Tibial artery (tissue), 4 donors: ENCODE measurements at places on chromosomes 3 and 15.

DNA sequence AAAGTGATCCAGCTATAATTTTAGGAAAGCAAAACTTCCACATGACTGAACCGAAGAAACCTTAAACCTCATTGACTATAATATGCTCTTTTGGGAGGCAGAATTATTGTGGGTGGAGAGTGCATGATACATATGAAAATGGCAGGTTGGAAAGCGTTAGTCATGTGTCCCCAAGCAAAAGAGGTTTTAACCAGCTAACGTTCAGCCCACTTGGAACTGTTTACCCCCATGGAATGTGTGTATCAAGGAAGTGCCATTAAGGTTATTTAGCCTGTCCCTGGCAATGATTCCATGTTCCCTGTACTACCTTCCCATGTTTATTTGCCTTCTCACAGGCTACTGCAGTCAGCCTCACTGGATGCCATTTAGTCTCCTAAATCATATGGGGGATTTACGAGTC, 44.1 kb upstream of the LRRC58 start:
- no peaks in the 10 kb centered on the region for H3K4me1 ChIP-seq
- DNase-seq = no peak
- no peak overlapping the region for H3K4me3 ChIP-seq
- no peaks in the 10 kb centered on the region for H3K27me3 ChIP-seq

GRCh38 chr15:71136159-71136783, 21.0 kb downstream of the THSD4 start:
- no peak for DNase-seq
- no peaks in the 10 kb centered on the region for H3K27me3 ChIP-seq
- no peak overlapping the region for H3K27ac ChIP-seq
- no peaks in the 10 kb centered on the region for H3K36me3 ChIP-seq
- peaks cover 24% of the 10 kb centered on the region for H3K4me1 ChIP-seq

DNA sequence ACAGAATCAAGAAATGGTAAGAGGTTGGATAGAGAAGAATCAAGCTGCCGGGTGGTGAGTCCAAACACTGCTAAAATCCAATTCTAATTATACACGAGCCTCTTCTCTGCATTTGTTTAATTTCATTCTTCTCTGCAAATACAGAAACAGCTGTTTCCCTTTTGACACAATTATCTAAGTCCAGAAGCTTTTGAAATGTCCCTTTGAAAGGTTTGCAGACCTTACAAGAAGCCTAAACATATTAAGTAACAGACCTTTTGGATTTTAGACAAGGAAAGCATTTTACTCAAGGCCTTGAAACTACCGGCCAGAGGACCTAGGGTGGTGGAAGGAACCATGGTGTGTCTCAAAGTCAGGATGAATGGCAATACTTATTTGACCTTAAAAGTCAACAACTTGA, 403.8 kb upstream of the ADAMTS9 start:
- DNase-seq = no peak
- H3K4me1 ChIP-seq = no peaks in the 10 kb centered on the region
- H3K27me3 ChIP-seq = no peaks in the 10 kb centered on the region
- no peak overlapping the region for H3K4me3 ChIP-seq
- no peak overlapping the region for H3K27ac ChIP-seq
- no peaks in the 10 kb centered on the region for H3K36me3 ChIP-seq

DNA sequence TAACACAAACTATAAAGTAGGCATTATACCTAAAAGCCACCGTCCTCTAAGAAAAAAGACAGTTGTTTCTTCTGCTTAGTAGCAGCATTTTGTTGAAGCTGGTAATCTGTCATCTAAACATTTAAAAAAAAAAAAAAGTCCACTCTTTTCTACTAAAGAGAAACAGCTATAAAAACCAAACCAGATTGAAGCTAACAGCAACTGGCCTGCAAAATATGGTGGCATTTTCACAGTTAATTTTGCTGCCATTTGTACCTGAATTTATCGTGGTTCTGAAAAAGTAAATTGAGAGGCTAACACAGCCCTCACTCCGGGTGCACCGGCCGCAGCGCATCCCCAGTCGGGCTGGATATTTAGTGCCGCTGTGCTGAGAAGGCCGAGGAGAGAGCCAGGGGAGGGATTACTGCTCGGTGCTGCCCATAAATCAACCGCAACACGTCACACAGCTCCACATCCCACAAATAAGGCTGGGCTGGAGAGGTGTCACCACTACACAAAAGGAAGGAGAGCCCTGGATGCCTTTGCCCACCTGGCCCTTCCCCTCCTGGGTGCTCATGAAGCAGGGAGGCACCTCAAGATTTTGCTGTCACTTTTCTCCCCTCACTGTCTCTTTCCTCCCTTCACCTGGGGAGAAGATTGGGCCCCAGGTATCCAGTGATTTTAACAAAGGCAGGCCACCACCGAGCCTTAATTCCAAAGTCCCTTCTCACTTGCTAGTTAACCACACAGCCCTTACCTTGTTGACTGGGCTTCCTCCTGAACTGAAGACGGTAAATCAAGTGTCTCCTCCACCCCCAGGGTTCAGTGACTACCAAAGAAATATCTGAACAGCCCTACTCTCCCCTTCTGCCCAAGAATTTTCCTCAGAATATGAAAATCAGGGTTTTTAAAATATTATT, 44.4 kb downstream of the MECOM start:
- no peaks in the 10 kb centered on the region for H3K27me3 ChIP-seq
- no peaks in the 10 kb centered on the region for H3K4me1 ChIP-seq
- no peaks in the 10 kb centered on the region for H3K36me3 ChIP-seq
- DNase-seq = no peak
- no peak overlapping the region for H3K27ac ChIP-seq

GRCh38 chr3:72306800-72307341, 521.9 kb upstream of the PROK2 start:
- H3K27ac ChIP-seq = no peak overlapping the region
- no peaks in the 10 kb centered on the region for H3K27me3 ChIP-seq
- H3K4me3 ChIP-seq = no peak overlapping the region
- H3K36me3 ChIP-seq = no peaks in the 10 kb centered on the region
- no peaks in the 10 kb centered on the region for H3K4me1 ChIP-seq

GRCh38 chr15:80611543-80612080, 83.5 kb upstream of the ABHD17C start:
- no peak overlapping the region for H3K4me3 ChIP-seq
- no peak overlapping the region for H3K27ac ChIP-seq
- no peaks in the 10 kb centered on the region for H3K36me3 ChIP-seq
- DNase-seq = no peak

- no peaks in the 10 kb centered on the region for H3K36me3 ChIP-seq
- no peak overlapping the region for H3K27ac ChIP-seq
These were observed 844.9 kb upstream of the ALCAM start for GRCh38 chr3:104521606-104522336.

DNA sequence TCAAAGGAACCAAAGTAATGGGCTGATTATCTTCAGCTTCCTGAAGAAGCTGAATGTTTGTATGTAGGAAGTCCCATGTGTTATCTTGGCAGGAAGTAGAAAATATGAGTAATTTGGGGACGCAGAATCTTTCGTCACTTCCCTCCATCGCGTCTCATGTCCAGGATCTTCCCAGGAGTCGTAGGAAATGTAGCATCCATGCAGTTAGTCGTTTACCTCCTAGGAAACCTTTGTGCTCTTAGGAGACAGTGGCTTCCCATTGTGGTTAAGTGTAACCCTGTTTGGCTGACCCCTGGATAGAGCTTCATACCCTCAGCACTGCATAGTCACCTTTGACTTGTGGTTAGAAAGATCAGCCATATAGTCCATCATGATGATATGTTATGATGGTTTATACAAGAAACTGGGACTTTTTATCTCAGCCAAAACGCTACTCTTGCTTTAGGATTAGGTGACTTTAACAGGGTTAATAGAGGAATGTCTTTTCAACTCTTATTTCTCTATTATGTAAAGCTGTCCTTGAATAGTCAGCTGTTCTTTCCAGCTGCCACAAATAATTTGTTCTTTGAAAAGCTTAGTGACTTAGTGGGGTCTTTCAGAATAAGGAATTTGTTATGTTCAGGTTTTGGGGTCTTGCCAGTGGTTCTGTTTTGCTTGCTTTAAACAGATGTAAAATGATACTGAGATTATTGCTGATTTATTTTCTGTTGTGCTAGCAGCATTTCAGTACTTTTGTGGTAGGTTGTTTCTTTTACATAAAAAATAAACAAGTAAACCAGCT, 92.2 kb downstream of the KLHL25 start:
- peaks cover 29% of the 10 kb centered on the region for H3K4me1 ChIP-seq
- no peaks in the 10 kb centered on the region for H3K27me3 ChIP-seq
- DNase-seq = no peak
- H3K36me3 ChIP-seq = no peaks in the 10 kb centered on the region

DNA sequence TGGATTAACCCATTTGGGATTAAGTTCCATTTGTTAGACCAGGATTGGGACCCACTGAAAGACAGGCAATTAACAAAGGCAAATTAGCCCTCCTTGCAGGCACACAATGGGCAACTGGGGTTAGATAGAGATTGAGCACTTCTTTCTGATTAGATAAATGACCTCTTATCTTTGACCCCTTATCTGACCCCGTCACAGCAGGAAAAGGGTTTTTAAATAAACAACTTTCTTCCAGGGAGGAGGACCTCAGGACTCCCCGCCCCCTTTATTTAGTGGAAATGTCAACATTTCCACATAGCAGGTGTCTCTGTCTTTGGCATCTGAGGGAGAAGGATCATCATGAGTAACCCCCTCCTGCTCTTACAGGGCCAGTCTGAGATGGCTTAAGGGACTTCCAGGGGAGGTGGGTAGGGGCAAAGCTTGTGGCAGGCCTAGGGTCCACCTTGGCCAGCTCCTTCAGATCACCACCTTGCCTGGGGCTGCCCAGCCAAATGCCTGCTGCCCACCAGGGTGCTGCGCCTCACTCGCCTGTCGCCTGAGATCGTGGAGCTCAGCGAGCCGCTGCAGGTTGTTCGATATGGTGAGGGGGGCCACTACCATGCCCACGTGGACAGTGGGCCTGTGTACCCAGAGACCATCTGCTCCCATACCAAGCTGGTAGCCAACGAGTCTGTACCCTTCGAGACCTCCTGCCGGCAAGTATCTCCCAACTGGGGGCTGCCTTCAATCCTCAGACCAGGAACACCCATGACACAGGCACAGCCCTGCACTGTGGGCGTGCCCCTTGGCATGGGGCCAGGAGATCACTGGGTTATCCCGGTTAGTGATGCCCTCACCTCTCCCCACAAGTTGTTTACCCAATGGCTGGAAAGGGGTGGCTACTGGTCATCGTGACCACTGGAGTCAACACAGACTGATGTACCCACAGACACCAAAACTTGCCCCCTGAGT, 2.6 kb upstream of the WDR6 start:
- H3K4me3 ChIP-seq = no peak overlapping the region
- H3K27ac ChIP-seq = no peak overlapping the region
- DNase-seq = no peak

DNA sequence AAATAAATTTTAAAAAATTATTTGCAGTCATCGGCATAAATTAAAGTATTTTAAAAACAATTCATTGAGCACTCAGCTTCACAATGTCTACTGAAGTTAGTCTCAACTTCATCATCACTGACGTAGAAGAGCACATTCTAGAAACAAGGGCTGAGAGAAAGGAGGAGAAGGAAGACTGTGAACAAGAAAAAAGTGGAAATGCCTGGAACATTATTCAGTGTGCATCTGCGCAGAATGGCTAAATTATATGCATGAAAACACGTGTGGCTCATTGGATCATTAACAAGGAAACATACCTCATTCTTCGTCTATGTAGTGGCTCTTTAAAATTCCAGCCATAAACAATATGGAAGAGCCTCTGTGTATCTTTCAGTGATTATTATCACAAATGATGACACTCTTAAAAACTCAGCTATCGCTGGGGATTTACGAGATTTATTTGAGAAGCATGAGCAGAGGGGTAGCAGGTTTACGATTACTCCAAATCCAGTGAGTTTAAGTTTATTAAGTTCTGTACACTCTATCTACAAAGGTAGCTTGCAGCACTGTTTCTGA, 404.2 kb upstream of the CDIN1 start:
- peak overlapping the region; percentile 51 for H3K27ac ChIP-seq
- H3K27me3 ChIP-seq = no peaks in the 10 kb centered on the region
- peaks cover 9% of the 10 kb centered on the region for H3K4me1 ChIP-seq

- no peak for DNase-seq
- no peak overlapping the region for H3K27ac ChIP-seq
- peaks cover 20% of the 10 kb centered on the region for H3K4me1 ChIP-seq
- no peaks in the 10 kb centered on the region for H3K36me3 ChIP-seq
- H3K4me3 ChIP-seq = peak overlapping the region; percentile 99
These were observed 447 bp upstream of the SHQ1 start for GRCh38 chr3:72848703-72849081.

DNA sequence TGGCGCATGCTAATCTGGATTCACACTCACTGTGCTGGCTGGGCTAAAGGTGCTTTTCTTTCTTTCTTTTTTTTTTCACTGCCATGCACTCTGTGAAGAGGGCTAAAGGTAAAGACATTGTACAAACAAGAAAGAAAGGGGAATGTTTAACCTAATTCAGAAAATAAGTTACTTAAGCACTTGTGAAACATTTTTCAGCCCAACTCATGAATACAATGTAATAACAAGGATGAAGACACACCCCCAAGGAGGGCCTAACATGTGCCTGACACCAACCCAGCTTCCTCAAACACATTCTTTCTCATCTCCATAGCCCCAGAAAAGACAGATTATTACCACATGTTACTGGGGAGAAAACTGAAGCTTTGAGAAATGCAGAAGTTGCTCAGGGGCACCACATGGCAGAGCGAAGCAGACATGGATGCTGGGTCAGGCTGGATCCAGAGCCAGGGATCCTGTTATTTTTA, 5.7 kb downstream of the STIMATE start:
- peak overlapping the region; percentile 85 for H3K27ac ChIP-seq
- no peaks in the 10 kb centered on the region for H3K27me3 ChIP-seq
- H3K4me3 ChIP-seq = peak overlapping the region; percentile 34
- peaks cover 59% of the 10 kb centered on the region for H3K4me1 ChIP-seq

- no peaks in the 10 kb centered on the region for H3K4me1 ChIP-seq
- no peak overlapping the region for H3K4me3 ChIP-seq
- H3K27ac ChIP-seq = no peak overlapping the region
- DNase-seq = no peak
- H3K36me3 ChIP-seq = no peaks in the 10 kb centered on the region
- H3K27me3 ChIP-seq = no peaks in the 10 kb centered on the region
These were observed 45.5 kb upstream of the SLC6A11 start for GRCh38 chr3:10770547-10770946.

- no peaks in the 10 kb centered on the region for H3K27me3 ChIP-seq
- H3K4me1 ChIP-seq = no peaks in the 10 kb centered on the region
- no peak overlapping the region for H3K27ac ChIP-seq
- no peak for DNase-seq
These were observed 307.3 kb downstream of the ZIC4 start for GRCh38 chr3:147099076-147099475.

- H3K27me3 ChIP-seq = no peaks in the 10 kb centered on the region
- H3K27ac ChIP-seq = no peak overlapping the region
- no peaks in the 10 kb centered on the region for H3K36me3 ChIP-seq
- H3K4me3 ChIP-seq = no peak overlapping the region
- peaks cover 15% of the 10 kb centered on the region for H3K4me1 ChIP-seq
These were observed 167.0 kb downstream of the AKAP13 start for GRCh38 chr15:85547386-85547785.

GRCh38 chr3:50246517-50246954, 10.5 kb downstream of the GNAI2 start:
- H3K4me1 ChIP-seq = peaks cover 89% of the 10 kb centered on the region
- H3K27me3 ChIP-seq = no peaks in the 10 kb centered on the region
- H3K36me3 ChIP-seq = no peaks in the 10 kb centered on the region
- peak overlapping the region; percentile 39 for H3K4me3 ChIP-seq
- peak overlapping the region; percentile 86 for H3K27ac ChIP-seq
- no peak for DNase-seq
